ENCODE measurements at places on chromosomes 2 and 18.

DNA sequence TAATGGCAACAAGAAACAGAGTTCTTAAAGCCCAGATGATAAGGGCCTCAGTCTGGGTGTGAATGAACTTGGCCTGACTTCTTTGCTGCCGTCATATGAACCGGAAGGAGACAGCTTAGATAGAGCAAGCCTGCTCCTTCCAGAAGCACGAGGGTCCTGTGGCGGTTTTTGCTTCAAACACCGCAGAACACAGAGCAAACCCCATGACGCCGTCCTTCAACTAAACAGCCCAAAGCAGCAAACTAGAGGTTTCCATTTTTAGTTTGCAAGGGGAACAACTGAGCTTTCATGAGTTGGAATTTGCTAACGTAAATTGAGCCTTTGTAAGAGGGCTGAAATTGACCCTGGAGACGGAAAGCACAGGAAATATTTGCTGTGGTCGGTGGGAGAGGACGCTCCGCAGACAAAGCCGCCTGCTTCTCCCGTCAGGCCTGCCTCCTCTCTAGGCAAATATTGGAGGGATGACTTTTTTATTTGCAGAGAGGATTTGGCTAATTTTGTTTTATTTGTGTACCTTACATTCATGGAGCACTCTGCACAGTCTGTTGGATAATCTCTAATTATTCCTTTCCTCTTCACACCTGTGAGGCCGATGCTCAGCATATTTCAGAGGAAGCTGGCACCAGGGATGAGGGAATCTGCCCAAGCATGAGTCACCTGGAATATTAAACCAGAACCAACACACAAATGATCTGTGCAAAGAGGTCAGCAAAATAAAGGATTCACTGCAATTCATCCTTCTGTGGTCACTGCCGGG is 134.0 kb upstream of the NCK2 start:
- no peak for DNase-seq

- DNase-seq = no peak
Measured at GRCh38 chr2:228181098-228182019, at the start of gene SPHKAP. SPHKAP (minus strand) TSS chr2:228181687; CDS start chr2:228181598, 89 bp downstream.

DNA sequence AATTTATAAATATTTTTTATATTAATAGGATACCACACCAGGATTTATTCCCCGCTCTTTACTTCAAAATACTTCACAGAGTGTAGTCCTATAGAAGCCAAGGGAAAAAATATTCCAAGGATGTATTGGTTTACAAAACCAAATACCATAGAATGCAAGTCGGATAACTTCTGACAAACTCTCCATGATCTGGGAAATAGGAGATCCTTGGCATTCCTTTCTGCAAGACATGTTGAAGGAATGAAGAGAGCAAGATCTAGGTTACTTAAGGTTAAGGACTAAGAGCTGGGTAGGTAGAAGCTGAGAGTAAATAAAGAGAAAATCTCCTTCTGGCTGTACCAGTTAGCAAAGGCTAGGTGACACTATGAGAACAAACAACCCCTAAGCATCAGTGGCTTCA is 141.2 kb downstream of the LRATD1 start:
- no peak for DNase-seq

GRCh38 chr2:121003391-121003790 is 267.7 kb downstream of the GLI2 start:
- no peak for DNase-seq

GRCh38 chr2:211270257-211270656 is 713.9 kb downstream of the CPS1 start:
- no peak for DNase-seq

GRCh38 chr2:109346601-109347228 is 217.7 kb downstream of the SH3RF3 start:
- no peak for DNase-seq

GRCh38 chr18:36460854-36461253 is 163.3 kb downstream of the FHOD3 start:
- no peak for DNase-seq

GRCh38 chr2:120285056-120285455 is 32.4 kb downstream of the RALB start:
- DNase-seq = no peak

GRCh38 chr2:190718652-190719526 is 70.0 kb downstream of the NAB1 start:
- DNase-seq = peak; percentile 68
